Activated CD8-positive, alpha-beta T cell treated with anti-CD3 and anti-CD28 coated beads for 36 hours (primary cell): ENCODE measurements at places on chromosomes 7 and 10.

- DNase-seq, result peak; percentile 30
Measured at GRCh38 chr10:1043532-1043995, 5.4 kb downstream of the IDI1 start.

GRCh38 chr7:37249240-37249639 is 199.4 kb downstream of the ELMO1 start:
- DNase-seq, result no peak

DNA sequence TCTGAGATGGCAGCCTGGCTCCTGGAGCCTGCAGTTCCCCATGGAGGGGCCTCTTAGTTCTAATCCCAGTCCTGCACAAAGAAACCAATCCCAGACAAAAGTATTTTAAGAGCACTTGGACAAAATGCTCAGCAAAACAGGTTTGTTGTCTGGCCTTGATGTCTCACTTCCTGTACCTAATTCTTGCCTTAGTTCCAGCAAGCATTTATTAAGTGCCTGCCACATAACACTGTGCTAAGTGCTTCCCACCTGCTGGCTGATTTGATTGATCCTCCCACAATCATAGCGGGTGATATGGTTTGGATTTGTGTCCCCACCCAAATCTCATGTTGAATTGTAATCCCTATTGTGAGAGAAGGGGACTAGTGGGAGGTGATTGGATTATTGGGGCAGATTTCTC is 65.7 kb upstream of the HABP2 start:
- DNase-seq, result no peak

DNA sequence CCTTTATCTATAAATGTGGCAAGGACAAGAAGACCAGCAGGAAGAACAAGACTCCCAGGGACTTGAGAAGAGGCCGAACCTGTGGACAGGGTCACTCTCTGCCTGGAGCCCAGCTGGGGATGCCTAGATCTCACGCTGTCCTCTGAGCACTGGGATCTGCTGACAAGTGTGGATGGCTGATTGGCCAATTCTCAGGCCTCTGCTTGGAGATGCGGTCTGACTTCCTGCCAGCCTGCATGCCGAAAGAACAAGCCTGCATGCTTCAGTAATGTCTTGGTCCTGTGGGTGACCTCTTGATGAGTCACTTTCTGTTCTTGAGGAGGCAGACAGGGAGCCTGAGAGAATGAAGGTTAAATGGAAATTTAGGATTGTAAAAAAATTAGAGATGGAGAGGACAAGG is 84.7 kb downstream of the TMEM178B start:
- no peak for DNase-seq

DNA sequence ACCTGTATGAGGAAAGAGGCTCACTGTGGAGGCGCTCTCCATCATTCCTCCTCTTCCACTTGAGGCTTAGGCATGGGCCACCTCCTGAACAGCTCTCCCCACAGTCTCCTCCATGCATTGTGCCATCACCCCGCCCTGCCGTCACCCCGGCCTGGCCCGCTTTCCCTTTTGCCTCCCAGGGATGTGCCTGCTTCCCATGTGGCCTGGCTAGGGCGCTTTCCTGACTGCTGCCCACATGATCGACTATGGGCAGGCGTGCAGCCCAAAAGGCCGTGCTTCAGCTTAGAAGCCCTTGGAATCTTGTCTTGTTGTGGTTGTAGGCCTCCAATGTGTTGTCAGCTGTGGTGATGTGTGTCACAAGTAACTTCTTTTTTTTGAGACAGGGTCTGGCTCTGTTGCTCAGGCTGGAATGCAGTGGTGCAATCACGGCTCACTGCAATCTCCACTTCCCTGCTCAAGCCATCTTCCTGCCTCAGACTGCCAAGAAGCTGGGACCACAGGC is 1.8 kb upstream of the ACTR3C start:
- DNase-seq, result no peak

DNA sequence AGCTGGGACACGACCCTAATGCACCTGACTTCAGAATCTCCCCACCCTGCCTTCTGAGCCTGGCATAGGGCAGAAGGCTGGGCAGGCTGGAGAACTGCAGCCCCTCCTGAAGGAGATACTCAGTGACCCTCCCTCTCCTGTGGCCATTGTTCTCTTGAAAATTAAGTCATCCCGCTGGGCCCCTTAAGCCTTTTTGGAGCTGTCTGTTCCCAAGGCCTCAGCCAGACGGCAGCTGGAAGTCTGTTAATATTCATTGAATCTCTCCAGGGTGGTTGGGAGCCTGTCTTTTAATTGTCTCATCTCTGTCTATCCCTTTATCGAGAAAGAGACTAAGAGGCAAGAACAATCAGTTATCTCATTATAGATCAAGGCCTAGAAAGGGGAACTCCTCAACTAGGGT is 118.1 kb upstream of the PCBD1 start:
- DNase-seq, result no peak

- no peak for DNase-seq
Measured at GRCh38 chr7:14787551-14787950, 115.0 kb downstream of the DGKB start.

GRCh38 chr10:5919568-5919967 is 29.5 kb downstream of the FBH1 start:
- no peak for DNase-seq

DNA sequence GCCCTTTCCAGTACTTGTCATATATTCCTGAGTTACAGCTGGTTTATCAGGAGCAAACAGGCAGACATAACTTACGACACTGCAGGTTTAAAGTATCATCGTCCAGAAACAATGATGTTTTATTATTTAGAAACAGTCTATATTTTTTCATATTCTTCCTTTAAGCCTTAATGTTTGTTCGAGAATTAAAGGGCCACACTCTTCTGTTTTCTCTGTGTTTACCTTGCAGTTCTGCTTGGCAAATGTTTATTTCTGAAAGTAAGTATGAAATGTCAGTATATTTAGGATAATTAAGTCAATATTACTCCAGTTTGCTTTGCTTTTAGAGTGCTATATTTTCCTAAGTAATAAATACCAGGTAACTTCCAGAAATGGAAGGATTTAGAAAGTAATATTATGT is 115.1 kb downstream of the VTI1A start:
- no peak for DNase-seq

DNA sequence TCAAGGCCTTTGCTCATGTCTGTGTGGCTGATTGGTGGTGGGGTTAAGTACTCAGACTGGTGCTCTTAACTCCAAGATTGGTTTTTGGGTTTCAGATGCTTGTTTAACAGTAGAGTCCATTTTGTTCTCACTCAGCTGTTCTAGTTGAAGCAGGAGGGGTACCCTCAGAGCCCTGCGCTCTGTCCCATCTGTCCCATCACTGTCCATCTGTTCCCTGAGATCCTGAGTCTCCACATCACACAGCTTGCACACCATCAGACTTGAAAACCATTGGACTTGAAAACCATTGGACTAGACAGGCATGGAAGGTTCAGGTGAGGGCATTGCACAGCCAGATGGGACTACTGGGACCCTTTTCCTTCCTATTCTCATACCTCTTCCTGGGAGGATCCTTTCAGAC is 39.3 kb downstream of the TMEM178B start:
- DNase-seq, result no peak

DNA sequence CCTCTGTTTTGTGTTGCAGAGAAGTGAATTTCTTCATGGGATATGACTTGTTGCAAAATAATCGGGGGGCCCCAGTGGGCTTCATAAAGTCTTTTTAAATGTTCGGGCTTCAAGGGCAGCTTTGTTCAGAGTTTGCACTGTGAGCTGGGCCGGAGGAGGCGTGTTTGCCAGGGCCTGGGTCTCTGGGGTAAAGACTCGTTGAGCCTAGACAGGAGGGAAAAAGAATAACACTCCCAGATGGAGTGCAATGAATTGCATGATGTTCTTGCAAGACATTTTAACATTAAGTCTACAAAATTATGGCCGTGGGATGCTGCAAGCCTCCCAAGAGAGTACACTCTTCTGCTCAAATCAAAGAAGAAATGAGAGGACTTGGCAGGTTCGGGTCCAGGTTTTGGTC is 23.6 kb downstream of the BMPER start:
- no peak for DNase-seq

DNA sequence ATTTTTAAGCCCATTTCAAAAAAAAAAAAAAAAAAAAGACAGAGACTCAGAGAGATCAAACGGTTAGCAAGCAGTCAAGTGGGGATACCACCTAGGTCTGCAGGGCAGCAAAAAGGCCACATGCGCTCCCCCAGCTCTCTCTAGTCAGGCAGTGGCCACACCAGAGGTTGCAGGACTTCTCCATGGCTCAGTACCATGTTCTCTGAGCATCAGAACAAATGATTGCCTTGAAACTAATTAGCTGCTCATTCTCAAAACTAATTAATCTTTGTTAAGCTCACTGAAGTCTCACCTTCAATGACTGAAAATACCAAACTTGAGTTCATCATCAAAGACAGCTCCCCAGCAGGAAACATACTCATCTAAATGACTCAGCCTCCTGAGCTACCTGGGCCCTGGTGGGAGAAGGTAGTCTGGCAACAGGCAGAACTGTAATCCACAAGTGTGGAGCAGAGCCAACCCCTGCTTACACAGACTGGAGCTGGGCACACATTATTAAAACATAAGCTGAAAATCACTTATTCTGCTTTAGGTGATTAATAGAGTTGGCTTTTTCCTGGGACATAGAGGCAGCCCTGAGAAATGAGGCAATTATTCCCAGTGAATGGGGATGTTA is 319.6 kb downstream of the GRID1 start:
- peak; percentile 42 for DNase-seq

- no peak for DNase-seq
Measured at GRCh38 chr7:50667789-50668226, 102.6 kb upstream of the DDC start.

- DNase-seq, result no peak
Measured at GRCh38 chr10:132305654-132306342, 2.0 kb downstream of the STK32C start.

DNA sequence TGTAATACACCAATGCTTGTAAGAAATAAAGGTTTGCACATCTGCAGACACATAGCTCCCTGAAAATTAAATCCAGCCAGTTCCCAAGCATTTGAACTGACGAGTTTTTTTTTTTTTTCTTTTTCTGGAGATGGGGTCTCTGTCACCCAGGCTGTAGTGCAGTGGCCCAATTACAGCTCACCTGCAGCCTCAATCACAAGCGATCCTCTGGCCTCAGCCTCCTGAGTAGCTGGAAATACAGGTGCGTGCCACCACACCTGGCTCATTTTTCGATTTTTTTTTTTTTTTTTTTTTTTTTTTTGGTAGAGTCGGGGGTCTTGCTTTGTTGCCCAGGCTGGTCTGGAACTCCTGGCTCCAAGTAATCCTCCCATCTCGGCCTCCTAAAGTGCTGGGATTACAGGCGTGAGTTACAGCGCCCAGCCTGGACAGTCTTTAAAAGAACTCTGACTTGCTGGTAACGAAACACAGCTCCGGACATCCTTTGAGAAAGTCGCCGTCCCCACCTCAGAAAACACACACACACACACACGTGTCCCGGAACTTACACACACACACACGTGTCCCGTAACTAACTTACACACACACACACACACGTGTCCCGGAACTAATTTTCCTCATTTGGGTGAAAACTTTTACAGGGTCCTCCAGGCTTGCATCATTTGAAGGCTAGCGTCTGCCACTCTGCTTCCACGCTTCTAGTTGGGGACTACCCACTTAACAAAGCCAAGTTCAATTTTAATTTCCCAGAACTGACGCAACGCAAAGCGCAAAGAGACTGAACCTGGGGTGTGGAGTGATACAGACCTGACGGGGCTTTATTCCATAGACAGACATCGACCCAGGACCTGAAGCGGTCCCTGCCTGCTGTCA is 18.6 kb downstream of the OCM2 start:
- peak; percentile 44 for DNase-seq

GRCh38 chr7:35533902-35534301 is 161.0 kb downstream of the HERPUD2 start:
- no peak for DNase-seq

DNA sequence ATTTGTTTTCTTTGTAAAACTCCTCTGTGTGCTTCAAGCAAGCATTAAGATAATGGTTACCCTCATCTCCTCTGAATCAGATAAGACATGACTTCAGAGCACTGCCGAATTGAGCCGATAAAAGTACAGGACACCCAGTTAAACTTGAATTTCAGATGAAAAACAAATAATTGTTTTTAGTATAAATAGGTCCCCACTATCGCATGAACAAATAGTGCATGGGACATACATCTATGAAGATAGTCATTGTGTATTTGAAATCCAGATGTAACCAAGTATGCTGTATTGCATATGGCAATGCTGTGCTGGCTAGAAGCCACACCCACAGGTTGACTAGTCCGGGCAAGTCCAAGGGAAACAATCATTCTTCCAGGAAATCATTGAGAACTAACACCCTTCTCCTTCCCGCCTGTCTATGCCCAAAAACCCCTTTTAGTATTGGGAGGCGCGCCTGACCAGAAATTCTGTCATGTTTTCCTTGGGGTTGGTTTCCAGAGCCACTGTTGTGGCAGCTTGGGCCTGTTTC is 12.6 kb upstream of the FGFR2 start:
- no peak for DNase-seq

DNA sequence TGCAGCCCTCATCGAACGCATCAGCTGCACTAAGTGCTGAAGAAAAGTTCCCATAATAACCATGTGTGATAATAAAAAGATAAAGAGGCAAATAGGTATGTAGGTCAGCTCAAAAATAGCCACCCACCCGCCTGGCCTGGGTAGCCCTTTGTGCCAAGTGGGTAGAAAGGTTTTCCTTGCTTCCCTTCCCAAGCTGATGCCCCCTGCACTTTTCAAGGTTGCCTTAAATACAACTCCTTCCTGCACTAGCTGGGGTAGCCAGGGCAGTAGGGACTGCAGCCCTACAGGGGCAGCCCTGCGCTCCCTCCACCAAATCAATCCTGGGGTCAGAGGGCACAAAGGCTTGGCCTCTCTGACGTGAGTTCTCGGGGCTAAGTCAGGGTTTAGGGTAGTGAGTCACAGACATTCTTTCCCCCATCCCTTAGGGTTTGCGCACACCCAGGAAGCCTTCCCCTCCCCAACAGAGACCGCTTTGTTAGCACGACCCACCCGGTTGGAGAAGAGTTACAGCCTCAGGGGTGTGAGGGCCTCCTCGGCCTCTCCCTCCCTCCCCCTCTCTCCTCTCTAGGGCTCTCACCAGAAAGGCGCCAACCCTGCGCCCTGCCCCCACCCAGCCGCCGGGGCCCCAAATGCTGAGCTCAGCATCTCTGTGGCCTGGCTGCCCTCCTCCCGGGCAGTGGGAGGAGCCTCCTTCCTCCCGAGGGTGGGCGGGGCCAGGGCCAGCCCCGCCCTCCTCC is 13.3 kb upstream of the DDIT4 start:
- DNase-seq, result peak; percentile 96

GRCh38 chr7:49911909-49912308 is 138.5 kb downstream of the VWC2 start:
- no peak for DNase-seq

GRCh38 chr7:158631574-158632195 is 44.1 kb upstream of the PTPRN2 start:
- DNase-seq, result no peak

DNA sequence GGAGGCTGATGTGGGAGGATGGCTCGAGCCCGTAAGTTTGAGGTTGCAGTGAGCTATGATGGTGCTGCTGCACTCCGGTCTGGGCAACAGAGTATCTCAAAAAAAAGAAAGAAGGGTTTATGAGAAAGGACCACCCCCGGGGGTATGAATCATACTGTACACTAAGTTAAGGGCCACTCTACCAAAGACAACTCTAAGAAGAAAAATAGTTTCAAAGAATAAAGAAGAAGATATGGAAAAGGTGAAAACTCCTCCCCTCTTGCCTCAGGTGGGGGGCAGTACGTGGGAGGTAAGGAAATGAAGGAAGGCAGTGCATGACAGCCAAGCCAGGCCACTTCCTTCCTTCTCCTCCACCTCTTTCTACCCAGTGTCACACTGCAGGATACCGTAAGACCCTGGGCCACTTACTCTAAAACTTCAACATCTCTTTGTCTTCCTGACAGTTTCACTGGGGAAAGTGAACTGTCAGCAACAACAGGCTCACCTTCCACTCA is 61.3 kb downstream of the PIP4K2A start:
- peak; percentile 83 for DNase-seq
